ENCODE measurements at places on chromosomes 5 and 9.
A peak's percentile ranks its signal among the peaks of the same experiment; 100 is the strongest.

- no peak for DNase-seq
Observed at GRCh38 chr9:136840877-136841645, 1.2 kb upstream of the AJM1 start.

GRCh38 chr5:159982421-159983173 is 26.3 kb upstream of the TTC1 start:
- no peak for DNase-seq

DNA sequence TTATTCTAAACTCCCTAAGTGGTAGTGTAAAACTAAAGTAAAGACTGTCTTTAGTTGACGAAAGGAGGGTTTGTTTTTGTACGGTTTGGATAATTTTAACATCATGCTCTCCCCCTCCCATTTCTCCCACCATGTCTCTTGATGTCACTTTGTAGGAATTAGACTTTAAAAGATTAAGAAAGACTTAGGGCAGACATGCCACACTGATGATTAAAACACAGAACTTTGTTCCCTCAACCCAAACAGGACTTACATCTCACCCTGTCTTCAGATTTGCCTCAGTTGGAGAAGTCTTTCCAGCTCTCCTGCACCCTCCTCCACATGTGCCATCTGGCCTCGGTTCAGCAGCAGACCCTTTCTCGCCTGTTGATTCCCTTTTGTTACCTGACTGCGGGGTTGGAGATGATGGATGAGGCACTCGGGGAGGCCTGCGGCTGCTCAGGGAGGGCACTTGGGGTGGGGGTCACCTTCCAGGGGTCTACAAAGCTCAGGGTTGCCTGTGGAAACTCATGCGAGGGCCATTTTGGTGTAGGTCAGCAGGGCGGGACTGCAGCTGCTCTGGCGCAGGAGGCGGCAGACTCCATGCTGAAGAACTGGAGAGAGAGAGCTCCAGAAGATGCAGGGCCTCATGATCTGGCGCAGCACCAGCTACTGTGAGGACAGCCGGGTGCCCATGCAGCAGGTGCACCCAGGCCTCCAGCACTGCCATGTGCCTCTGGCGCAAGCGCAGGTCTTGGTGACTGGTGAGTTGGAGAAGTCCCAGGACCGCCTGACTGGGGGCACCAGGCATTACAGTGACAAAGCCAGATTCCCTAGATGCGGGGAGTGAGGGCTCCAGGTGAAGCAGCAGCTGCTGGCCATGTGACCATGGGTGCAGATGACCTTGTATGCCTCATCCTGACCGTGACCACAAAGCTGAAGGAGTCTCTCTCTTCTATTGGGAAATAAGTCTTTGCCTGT is 24.5 kb upstream of the EXOC3 start:
- no peak for DNase-seq

- no peak for DNase-seq
Observed at GRCh38 chr5:50463047-50463446, 22.0 kb upstream of the EMB start.

GRCh38 chr5:133925866-133926488 is 42.4 kb downstream of the C5orf15 start:
- DNase-seq, result no peak

- DNase-seq, result no peak
Observed at GRCh38 chr9:88258601-88259000, 120.3 kb upstream of the SPATA31C2 start.

DNA sequence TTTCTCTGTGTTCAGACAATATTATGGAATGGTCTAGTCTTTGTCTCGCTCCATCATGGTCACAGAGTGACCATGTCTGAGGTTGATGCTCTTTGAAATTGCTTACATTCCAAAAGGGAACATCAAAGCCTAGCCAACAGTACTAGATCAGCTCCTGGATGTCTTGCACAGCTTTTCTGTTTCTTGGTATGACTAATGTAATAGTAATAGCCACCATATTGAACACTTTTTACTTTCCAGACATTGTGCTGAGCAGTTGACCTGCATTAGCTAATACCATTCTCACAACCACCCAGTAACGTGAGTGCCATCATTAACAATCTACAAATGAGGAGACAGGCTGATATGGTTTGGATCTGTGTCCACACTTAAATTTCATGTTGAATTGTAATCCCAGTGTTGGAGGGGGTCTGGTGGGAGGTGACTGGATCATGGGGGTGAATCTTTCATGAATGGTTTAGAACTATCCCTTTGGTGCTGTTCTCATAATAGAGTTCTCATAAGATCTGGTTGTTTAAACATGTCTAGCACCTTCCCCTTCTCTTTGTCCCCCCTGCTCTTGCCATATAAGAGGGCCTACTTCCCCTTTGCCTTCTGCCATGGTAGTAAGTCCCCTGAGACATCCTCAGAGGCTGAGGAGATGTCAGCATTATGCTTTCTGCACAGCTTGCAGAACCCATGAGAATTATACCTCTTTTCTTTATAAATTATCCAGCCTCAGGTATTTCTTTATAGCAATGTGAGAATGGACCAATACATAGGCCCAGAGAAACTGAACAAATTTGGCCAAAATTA is 577.5 kb upstream of the CLINT1 start:
- DNase-seq, result no peak

GRCh38 chr5:106401561-106401960 is 1269.2 kb downstream of the EFNA5 start:
- no peak for DNase-seq

- DNase-seq, result no peak
Observed at GRCh38 chr9:13823026-13823425, 490.9 kb downstream of the NFIB start.

GRCh38 chr5:138753794-138754698 is 821 bp downstream of the CTNNA1 start:
- DNase-seq, result no peak

DNA sequence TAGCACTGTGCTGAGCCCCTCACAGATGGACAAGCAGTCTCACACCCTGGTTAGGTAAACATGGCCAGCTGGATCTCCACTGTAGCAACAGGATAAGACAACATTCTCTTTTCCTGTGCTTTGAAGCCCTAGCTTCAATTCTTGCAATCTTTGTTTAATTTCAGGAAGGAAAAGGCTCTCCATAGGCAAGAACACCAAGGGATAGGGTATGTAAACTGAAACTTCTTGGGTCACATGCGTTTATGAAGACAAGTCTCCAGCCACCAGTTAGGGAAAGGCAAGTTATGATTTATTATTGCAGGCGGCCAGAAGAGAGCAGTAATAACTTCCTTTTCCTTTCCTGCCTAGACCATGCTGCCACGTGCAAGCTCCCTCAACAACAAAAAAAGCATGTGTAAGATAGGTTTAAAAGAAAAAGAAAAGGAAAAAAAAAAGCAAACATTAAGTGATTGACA is 50.1 kb upstream of the POU5F2 start:
- no peak for DNase-seq

GRCh38 chr5:113531481-113532159 is 18.1 kb downstream of the YTHDC2 start:
- no peak for DNase-seq

DNA sequence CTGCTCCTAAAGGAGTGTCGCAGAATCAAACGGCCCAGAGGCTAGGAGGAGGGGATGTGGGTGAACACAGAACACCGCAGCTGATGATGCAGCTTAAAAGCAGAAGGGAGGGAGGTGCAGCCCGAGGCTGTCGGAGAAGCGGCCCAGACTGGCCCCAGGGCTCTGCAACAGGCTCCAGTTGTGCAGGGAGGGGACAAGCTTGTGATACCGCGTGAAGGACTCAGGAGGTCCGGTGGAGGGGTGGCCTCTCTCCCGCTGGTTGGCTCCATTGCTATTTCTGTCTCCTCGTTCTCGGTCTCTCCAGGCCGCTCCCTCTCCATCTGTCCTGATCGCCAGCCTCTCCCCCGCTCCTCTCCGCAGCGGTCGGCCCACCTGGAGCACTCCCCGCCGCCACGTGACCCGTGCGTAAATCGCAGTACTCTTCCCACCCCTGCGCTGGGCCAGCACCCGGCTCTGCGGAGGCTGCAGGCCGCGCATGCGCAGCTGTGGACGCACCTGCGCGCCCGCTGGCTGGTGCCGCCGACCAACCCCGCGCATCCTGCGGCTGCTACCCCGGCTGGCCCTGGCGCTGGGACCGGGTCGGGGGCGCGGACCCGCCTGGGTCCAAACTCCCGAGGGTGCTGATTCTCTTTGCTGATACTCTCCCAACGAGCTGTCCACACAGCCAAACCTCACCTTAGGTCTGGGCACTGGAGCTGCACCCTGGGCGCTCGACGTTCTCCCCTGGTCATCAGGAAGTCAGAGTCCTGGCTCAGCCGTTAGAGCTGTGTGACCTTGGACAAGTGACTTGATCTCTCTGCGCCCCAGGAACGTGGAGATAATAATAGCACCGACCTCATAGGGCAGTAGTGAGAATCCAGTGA is 3.7 kb upstream of the STXBP1 start:
- peak; percentile 55 for DNase-seq

DNA sequence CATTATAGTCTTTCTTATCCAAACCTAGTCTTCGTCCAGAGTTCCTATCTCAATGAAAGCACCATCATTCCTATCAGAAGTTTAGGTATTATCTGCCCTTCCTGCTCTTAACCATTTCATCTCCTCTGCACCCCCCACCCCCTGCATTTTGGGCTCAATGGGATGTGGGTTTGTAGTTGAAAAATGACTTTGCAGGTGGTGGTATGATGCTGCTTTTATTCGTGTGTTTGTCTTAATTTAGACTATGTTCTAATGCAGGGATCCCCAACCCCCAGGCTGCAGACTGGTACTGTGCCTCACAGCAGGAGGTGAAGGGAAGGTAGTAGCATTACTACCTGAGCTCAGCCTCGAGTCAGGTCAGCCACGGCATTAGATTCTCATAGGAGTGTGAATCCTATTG is 49.4 kb upstream of the ZNF608 start:
- no peak for DNase-seq

GRCh38 chr5:174047472-174048099 is 2.1 kb downstream of the NSG2 start:
- DNase-seq, result no peak

- DNase-seq, result no peak
Observed at GRCh38 chr9:106575823-106576222, 287.1 kb upstream of the ZNF462 start.

- DNase-seq, result no peak
Observed at GRCh38 chr9:37974506-37975173, 70.7 kb upstream of the SLC25A51 start.

GRCh38 chr9:116475201-116475600 is 211.9 kb upstream of the TRIM32 start:
- no peak for DNase-seq

- DNase-seq, result no peak
Observed at GRCh38 chr5:171261361-171261760, 47.7 kb upstream of the TLX3 start.

DNA sequence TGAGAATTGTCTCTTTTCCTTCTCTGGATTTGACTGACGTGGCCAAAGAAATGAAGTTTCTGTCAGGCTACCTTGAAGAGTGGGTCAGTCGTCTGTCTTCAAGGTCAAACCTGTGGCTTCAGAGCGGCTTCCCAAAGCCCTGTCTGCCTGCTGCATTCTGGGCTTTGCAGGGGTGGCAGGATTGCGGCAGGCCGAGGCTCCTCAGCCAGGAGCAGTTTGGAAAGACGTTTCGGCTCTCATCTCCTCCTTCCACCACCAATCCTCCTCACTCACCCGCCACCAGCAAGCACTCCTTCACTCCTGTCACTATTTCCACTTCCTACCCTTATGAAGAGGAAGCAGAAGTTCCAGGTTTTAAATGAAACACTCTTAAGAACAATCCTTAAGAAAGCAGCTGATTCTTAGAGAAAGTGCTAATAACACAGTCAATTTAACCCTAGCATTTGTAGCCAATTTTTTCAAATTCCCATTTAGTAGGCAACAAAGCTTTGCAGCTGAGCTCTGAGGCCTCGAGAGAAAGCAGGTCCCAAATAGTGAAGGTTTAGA is 351.7 kb downstream of the ZNF608 start:
- DNase-seq, result no peak

GRCh38 chr5:54580997-54581811 is 63.6 kb downstream of the SNX18 start:
- DNase-seq, result no peak

- DNase-seq, result peak; percentile 62
Observed at GRCh38 chr5:174493530-174493929, 230.9 kb upstream of the MSX2 start.

- no peak for DNase-seq
Observed at GRCh38 chr9:136351252-136351800, 12.2 kb downstream of the DNLZ start.

DNA sequence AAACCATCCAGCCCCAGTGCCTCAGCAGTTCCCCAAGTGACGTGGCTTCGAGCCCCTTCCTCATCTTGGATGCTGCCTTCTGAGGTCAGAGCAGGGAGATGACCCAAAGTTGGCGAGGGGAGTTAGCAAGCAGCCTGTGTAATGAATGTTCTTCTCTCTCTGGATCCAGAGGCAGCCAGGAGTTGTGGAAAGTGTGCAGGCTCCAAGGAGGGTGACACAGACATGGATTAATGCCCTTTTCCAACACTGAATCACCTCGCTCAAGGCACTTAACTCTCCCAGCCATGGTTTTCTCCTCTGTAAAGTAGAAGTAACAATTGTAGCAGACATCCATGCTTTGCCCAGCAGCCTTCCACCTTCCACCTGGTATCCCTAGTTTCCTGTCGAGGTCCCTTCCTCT is 64.6 kb upstream of the HAND1 start:
- no peak for DNase-seq

Measured in NCI-H1436 treated with DMSO at 0.1 percent for 48 hours (cell line).